Stimulated activated CD4-positive, alpha-beta T cell treated with anti-CD3 and anti-CD28 coated beads, TNF-alpha, amount 100 ng/mL, for 48 hours (primary cell): ENCODE measurements at places on chromosomes 12 and 14.
A peak's percentile ranks its signal among the peaks of the same experiment; 100 is the strongest.

DNA sequence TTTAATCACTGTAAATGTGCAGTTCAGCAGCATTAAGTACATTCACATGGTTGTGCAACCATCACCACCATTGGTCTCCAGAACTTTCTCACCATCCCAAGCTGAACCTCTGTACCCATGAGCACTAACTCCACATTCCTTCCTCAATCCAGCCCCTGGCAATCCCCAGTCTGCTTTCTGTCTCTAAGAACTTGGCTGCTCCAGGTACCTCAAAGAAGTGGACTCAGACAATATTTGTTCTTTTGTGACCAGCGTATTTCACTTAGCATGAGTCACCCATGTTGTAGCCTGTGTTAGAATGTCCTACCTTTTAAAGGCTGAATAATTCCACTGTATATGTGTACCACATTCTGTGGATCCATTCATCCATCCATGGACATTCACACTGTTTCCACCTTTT lies 64.6 kb downstream of the SLC24A4 start:
- no peak for DNase-seq

- DNase-seq = peak; percentile 39
These were observed at the start of gene CCDC184 for GRCh38 chr12:48183091-48183875. Gene CCDC184 (plus strand): TSS chr12:48183644. CDS start chr12:48184123, 479 bp downstream.

- DNase-seq = no peak
These were observed 38.3 kb upstream of the PRB2 start for GRCh38 chr12:11433664-11434063.

DNA sequence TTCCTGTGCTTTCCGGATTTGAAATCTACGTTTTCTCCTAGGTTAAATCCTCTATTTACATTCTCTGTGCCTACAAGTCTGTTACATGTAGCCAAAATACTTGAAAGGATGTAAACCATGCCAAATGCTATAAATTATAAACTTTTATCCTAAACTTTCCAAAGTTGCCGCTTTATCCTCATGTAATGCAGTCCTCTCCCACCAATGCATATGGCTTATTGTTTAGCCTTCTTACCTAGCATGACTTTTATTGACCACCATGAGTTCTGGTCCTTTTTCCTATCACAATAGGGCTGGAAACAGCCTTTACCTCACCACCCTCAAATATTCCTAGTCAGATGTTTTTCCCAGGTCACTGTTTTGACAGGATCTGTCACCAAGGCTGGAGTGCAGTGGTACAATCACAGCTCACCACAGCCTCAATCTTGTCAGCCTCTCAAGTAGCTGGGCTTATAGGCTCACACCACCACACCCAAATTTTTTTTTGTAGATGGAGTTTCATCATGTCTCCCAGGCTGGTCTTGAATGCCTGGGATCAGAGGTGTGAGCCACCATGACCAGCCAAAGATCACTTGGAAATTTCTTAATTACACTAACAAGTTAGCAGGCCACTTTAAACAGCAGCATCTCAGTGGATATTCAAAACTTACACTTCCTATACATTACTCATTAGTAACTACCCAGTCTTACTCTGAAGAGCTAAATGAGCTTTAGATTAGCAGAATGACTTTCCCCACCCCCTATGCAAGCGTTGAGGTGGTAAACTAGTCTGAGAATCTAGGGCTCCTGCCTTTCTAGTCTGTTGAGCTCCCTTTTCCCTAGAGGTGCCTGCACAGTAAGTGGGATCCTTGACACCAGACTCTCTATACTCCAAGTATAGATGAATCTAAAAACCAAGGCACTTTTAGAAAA lies 4.1 kb downstream of the TUBA1B start:
- no peak for DNase-seq

DNA sequence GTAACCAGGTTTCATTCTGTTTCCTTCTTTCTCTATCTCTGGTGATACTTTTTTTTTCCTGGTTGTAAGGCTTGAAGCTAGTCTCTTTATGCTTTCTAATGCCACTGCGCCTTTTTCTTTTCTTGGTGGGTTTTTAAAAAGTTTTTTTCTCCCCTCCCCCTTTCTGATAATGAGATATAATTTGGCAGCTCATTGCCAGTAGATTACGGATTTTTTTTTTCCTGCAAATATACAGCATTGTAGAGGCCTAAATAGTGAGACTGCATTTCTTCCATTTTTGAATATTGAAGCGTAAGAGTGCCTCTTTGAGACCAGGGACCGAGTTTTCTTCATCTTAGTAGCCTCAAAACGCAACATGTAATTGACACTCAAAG lies 1.1 kb downstream of the PAPOLA start:
- no peak for DNase-seq

DNA sequence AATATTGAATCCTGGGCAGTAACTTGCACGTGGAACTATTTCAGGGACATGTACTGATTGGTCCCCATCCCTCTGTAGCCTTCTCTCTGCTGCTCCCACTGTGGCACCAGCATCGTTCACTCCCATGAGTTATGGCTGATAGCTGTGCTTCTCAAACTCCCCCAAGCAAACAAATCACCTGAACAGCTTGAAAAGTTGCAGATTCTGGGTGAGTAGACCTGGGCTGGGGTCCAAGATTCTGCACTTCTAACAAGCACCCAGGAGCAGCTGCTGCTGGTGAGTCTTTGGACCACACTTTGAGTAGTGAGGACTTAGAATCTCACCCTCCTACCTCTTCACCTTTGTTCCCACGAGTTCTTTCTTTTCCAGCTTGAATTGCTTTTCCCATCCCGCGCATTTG lies 49.4 kb upstream of the ZFP36L1 start:
- no peak for DNase-seq

- DNase-seq = no peak
These were observed 86.4 kb downstream of the BCL11B start for GRCh38 chr14:99185436-99186068.

- DNase-seq = no peak
These were observed 86.1 kb upstream of the LMO3 start for GRCh38 chr12:16692099-16692498.

DNA sequence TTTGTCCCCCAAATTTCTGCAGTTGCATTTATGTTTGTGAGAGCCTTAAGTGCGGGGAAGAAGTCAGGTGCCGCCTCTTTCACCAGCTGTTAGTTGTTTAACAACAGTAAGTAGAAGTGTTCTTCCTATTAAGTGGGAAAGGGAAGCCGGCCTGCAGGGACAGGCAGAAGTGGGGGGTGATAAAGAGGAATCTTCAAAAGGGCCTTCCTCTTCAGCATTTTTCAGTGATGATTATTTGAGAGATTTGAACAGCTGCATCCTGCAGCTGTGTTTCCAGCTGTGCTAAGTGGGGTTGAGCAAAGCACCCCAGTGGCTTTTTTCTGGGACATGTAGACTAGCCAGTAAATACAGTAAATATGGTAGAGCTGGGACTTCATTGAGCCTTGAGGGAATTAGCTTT lies 32.1 kb upstream of the SLC38A1 start:
- no peak for DNase-seq

DNA sequence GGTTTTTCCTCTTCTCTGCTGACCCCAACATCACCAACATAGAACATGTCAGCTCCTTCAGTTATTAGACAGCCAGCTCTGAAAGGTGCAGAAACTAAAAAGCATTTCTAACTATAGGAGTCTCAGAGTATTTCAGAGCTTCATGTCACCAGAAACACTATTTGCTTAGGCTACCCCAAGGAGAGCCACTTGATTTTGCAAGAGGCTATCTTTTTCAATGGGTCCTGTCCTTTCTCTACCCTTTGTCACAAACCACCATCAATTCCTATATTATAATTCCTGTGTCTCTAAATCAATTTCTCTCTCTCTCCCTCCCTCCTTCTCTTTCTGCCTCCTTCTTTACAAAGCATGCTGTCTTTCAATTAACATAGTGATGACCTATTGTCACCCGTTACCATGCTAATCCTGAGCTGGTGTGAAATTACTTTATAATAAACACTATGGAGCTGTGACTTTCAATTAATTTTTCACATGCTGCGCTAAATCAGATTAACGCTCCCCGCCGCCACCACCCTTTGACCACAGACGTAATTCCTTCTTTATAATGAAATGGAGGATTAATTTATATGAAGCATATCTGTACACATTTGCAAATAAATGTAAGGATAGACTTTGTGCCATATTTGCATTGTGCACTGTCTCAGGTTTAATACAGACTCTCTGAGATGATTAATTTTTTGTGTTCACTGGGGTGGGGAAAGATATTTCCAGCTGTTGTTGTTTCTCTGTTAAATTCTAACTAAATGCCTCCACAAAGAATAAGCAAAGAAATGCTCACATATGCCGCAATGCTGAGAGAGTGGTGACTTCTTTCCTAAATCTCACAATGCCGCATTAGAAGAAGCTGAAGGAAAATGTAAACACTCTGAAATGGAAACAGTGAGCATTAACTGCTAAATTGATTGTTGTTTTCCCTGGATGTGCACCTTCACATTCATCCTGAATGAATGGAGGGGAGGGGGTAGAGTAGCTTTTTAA lies 418.6 kb downstream of the PDZRN4 start:
- DNase-seq = no peak

GRCh38 chr14:73879027-73879426 lies 7.6 kb upstream of the ZNF410 start:
- no peak for DNase-seq

- DNase-seq = no peak
These were observed 4.3 kb downstream of the SLC2A14 start for GRCh38 chr12:7868391-7868790.

DNA sequence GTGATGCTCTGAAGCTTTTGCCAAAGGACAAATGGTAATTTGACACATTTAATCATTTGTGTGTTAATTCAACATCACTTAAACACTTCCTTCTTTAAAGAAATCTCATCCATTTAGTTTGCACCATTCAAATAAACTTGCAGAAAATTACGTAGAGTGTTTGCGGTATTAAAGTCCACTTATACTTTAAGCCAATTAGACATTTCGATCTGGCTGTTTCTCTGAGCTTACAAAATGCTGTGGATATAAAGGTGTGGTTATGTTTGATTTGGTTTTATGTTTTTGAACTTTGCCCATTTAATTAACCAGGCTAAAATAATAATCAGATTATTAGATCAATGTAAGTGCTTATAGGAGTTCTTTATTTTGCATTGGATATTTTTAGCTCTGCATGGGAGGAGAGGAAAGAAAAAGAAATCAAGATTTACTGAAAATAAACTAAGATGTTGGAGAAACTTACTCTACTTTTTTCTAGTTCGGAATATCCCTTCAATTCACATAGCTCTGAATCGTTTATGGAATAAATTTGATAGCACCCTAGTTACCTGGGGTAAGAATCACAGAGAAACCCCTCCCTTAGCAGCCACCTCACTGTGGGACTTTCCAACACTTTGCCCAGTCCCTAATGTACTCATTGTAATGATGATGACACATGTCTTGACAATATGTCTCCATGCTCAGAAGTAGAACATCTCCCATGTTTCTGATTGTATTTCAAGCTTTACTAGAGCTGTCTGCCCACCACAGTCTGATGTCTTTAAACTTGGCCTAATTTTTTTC lies 268.0 kb downstream of the BTG1 start:
- peak; percentile 11 for DNase-seq

DNA sequence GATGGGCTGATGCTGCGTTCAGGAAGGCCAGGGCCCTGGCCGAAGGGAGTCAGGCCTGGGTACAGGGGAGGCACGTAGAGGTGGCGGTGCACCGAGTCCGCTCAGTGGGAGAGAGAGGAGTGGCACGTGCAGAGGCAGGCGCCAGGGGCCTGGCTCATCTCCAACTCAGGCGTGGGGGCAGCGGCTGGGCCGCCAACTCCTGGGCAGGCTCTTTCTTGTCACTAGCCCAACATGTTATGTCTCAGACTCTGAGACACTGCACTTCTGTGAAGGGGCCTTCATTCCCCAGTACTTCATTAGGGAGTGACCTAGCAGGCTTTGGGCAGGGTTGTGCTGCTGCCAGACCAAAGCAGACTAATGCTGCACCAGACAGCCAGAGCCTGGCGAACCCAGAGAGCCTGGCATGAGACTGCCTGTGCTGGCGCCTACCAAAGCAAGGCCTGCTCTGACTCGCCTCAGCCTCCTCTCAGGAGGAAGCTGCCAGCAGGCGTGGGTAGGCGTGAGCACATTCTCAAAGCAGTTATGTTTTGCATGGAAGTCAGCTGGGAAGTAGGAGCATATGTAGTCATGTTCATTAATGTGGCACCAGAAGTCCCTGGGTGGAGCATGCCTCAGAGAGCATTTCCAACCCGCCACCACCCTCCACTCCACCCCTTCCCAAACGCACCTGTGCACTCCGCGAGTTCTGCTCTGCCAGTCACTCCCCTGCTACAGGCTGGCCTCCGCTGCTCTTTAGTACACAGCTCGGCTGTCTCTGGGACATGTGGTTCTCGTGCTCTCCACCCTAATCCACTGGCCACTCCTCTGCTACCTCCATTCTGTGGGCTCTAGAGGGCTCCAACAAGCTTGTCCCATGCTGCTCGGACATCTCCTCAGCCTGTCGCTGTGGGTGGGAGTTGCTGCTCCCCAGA lies 9.7 kb downstream of the CKB start:
- DNase-seq = no peak

DNA sequence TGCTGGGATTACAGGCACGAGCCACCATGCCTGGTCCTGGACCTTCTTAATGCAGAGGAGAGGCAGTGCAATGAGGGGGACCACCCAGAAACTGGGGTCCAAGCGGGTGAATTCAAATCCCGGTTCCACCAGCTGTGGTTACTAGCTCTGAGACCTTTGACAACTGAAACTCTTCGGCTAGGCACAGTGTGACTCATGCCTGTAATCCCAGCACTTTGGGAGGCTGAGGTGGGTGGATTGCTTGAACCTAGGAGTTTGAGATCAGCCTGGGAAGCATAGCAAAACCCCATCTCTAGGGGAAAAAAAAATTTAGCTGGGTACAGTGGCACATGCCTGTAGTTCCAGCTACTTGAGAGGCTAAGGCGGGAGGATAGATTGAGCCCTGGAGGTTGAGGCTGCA lies 5.0 kb upstream of the CD4 start:
- DNase-seq = no peak

- DNase-seq = no peak
These were observed 165.8 kb downstream of the EMP1 start for GRCh38 chr12:13362260-13362841.

DNA sequence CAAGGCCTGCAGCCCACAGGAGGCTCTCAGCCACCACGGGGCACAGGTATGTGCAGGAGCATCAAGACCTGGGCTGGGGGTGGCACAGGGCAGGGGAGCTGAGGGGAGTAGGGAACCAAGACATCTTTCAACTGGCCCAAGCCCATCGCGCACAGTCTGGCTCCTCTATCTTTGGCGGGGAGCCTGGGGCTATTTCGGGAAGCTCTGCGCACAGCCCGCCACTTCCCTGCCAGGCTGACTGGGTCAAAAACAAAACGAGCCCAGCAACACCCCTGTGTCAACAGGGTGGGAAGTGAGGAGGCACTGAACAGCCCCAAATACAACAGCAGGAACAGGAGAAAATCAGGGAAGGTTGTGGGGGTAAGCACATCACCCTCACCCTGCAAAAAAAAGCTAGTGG lies 83.9 kb downstream of the ARL6IP4 start:
- no peak for DNase-seq

GRCh38 chr14:28102814-28103213 lies 663.8 kb upstream of the FOXG1 start:
- DNase-seq = no peak

GRCh38 chr12:104909761-104910160 lies 48.3 kb downstream of the SLC41A2 start:
- no peak for DNase-seq

DNA sequence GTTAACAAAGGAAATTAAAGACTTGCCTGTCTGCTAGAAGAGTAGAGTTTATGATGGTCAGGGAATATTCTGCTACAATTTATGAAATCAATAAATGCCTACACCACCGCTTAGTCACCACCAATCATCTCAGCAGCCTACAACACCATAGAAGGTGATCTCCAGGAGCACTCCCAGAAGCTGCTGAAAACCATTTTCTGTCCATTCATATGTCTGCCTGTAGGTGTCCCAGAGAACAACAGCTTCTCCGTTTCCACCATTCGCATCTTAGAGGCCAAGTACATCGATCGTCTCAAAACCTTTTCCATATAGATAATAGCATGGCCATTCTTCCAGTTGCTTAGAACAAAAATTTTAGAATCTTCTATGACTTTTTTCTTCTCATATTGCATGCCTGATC lies 303.4 kb downstream of the KCNC2 start:
- DNase-seq = no peak
